SJSA1 (cell line): ENCODE measurements at places on chromosomes 16 and 17. TPM values are rescaled to one million over a fixed set of nuclear protein-coding genes. Genes with fewer than 3 reads are reported as not detected.

The TBC1D3G gene
- total RNA-seq: not detected in 2 replicates

- no peak for DNase-seq
Measured at GRCh38 chr16:86447228-86447627, 63.1 kb upstream of the FOXF1 start.

DNA sequence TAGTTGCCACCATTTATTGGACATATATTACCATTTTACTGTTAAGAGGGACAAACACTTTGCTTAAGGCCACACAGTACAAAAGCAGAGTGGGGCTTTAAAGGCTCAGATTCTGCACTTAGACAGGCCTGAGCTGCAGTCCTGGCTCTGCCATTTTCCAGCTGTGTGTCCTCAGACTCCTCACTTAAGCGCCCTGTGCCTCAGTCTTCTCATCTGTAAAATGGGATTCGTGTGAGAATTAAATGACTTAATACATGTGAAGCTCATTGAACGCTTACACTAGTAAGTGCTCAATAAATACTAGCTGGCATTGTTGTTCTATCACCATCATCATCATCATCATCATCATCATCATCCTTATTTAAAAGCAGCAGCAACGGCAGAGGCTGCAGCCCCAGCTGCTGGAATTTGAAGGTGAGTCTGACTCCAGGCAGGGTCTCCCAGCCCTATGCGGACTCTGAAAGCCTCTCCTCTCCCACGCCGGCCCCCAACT, 445 bp upstream of the CACNG5 start:
- no peak for DNase-seq

DNA sequence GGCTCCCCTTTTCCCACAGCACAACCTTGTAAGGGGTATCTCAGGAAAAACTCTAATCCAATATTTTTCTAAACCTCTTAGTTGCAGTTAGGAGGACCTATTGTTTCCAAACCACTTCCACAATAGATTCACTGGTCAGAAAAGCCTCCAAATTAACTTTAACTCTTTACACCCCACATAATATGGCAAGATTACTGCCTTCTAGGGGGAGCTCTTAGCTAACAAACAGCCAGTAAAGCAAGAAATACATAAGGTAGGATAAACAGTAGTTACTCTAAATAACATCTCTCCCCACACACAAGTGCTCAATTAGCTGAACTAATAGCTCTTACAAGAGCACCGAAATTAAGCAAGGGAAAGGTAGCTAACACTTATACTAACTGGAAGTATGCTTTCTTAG, 192.1 kb upstream of the KIF2B start:
- no peak for DNase-seq

- no peak for DNase-seq
Measured at GRCh38 chr17:49978501-49978900, 9.5 kb downstream of the DLX4 start.

The KCNJ16 gene
- not detected in 2 replicates for total RNA-seq

The ICAM2 gene
- total RNA-seq: 0.87 TPM in 1 of 2 replicates, not detected in the other

GRCh38 chr17:77212081-77212832, 71.5 kb downstream of the SEC14L1 start:
- DNase-seq: no peak

DNA sequence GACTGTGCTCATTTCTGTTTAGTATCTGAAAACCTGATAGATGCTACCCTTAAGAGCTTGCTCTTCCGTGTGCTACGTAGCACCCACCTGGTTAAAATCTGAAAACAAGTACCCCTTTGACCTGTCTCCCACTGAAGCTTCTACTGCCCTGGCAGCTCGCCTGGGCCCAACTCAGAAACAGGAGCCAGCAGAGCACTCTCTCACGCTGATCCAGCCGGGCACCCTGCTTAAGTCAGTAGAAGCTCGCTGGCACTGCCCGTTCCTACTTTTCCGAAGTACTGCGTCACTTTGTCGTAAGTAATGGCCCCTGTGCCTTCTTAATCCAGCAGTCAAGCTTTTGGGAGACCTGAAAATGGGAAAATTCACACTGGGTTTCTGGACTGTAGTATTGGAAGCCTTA, 18.9 kb downstream of the NTAN1 start:
- no peak for DNase-seq

The CES4A gene
- total RNA-seq: not detected in 2 replicates

- DNase-seq: no peak
Measured at GRCh38 chr16:30184891-30185682, 1.7 kb downstream of the CORO1A start.

- DNase-seq: no peak
Measured at GRCh38 chr17:68785565-68786486, 169.4 kb downstream of the ABCA8 start.

The FZD2 gene
- total RNA-seq: 17.5 and 21.9 TPM in 2 replicates

DNA sequence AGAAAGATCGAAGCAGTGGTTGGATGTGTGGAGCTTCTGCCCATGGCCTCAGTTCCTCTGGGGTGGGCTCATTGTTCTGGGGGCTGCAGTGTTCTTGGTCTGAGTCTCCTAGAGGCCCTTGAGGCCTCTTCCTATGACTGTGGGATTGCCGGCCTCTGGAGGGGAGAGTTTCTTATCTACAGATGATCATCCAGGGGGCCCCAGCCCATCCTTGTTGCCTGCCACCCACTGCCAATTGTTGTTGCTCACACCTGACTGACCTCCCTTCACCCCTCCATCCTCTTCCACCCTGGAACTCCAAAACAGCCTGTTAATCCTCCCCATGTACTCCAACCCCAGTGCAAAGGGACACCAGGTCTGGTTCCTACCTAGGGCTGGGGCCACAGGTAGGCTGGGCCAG, 5.9 kb downstream of the B3GNT9 start:
- no peak for DNase-seq

DNA sequence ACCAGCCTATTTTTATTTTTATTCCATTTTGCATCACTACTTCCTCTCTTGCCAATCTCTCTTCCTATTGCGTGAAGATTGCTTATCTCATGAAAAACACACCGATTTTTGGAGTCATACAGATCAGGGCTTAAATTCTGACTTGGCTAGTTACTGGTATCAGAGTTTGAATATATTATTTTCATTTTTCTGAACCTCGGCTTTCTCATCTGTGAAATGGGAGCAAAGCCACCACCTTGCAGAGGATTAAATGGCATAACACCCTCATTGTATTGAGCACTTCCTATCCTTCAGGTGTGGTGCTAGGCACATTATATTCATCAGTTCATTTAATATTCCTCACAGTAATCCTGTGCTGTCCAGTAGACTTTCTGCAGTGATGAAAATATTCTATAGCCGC, 208.8 kb downstream of the HAPSTR1 start:
- no peak for DNase-seq

DNA sequence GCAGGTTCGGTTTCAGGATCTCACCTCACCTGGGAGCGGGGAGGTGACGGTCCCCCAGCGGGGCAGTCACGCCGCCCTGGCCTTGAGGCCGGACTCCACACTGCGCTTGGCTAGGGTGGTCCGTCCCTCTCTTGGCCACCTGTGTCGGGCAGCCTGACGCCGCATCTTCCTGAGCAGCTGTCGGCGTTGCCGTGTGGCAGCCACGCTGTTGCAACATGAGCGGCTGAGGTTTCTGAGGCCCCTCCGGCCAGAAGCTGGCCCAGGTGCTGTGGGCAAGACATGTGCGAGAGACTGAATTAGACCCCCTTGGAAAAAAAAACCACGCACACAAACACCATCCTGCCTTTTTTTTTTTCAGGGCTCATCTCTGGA, 49.2 kb downstream of the IRF8 start:
- DNase-seq: no peak

DNA sequence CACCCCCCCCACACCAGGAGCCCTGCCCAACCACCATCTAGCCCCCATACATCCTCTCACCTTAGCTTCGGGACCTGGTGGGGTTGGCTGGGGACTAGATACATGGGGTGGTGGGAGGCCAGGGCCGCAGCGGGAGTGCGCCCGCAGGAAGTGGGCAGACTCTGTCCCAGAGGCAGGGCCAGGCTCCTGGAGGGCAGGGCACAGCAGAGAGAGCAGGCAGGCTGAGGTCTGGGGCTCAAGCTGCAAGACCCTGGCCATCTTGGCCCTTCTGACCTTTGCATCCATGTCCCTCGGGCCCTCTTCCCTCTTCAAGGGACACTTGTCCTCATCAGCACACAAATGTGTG, 2.7 kb downstream of the ENKD1 start:
- no peak for DNase-seq

GRCh38 chr17:80455336-80455710, 21.1 kb downstream of the NPTX1 start:
- peak; percentile 79 for DNase-seq

DNA sequence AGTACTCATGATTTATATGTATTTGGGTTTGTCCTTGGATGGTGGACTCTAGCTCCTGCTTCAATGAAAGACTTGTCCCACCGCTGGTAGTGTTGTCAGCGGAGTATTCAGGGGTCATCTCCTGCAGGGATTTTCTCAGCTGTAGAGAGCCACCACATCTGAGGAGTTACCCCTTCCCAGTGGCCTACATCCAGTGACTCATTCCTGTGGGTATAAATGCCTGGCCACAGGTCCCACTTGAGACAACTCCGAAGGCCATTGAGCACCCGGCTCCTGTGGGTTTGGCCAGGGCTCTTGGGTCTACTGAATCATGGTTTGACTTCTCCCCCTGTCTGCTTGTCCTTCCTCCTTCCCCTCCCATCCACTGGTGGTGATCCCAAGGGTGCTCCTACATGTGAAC, 34.6 kb upstream of the WSB1 start:
- DNase-seq: no peak

GRCh38 chr16:10813099-10813455, 5.5 kb downstream of the TVP23A start:
- DNase-seq: no peak

DNA sequence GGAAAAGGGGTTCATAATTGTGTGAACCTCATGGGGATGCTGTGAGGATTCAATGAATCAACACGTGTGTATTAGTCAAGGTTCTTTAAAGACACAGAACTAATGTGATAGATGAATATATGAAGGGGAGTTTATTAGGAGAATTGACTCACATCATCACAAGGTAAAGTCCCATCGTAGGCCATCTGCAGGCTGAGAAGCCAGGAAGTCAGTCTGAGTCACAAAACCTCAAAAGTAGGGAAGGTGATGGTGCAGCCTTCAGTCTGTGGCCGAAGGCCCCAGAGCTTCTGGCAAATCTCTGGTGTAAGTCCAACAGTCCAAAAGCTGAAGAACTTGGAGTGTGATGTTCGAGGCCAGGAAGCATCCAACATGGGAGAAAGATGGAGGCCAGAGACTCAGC, 413.4 kb downstream of the CDH13 start:
- DNase-seq: no peak

The DPEP3 gene
- total RNA-seq: not detected in 2 replicates

The RSPRY1 gene
- total RNA-seq: 13.9 and 40.2 TPM in 2 replicates

The NPIPA5 gene
- total RNA-seq: 3.2 and 15.1 TPM in 2 replicates

GRCh38 chr17:82175201-82175600, 37.4 kb downstream of the CCDC57 start:
- DNase-seq: no peak

GRCh38 chr17:1360975-1361374, 39.0 kb downstream of the YWHAE start:
- DNase-seq: no peak

- no peak for DNase-seq
Measured at GRCh38 chr17:58936295-58936694, 170.4 kb downstream of the TRIM37 start.

DNA sequence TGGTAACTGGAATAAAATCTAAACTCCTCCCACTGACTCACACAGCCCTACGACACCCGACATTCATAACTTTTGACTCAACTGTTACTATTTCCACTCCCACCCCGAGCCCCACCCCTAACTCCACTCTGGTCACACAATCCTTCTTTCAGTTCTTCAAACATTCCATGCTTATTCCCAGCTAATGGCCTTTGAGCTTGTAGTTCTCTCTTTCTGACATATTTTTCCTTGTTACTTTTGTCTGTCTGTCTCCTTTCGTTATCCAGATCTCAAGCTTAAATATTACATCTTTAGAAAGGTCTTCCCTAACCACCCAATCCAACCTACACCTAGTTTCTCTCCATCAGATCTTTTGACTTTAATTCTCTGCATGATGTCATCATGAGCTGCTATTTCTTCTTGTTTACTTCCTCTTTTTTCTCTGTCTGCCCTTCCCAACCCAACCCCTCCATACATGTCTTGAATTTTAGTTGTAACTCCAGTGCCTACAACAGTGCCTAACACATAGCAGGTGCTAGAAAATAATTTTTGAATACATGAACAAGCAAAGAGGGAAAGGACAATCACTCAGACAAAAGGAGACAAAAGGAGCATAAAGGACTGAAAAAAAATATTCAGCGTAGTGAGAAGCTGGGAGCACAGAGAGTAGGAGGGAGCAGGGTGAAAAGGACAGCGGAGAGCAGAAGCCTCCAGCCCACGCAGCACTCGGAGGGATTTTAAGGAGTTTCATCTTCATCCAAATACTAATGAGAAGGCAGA, 65.2 kb upstream of the SMIM36 start:
- peak; percentile 86 for DNase-seq

DNA sequence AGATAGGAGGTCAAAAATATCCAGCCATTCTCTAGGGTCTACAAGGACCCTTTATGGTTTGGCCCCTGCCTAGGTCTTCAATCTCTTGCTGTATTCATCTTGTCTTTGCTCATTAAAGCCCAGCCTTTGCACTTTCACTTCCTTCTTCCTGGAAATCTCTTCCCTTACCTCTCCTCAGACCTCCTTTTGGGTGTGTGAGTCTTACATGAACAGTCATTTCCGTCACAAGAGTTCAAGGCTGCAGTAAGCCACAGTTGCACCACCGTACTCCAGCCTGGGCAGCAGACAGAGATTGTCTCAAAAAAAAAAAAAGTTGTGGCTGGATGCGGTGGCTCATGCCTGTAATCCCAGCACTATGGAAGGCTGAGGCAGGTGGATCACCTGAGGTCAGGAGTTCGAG, 6.0 kb upstream of the ATP1B2 start:
- no peak for DNase-seq

DNA sequence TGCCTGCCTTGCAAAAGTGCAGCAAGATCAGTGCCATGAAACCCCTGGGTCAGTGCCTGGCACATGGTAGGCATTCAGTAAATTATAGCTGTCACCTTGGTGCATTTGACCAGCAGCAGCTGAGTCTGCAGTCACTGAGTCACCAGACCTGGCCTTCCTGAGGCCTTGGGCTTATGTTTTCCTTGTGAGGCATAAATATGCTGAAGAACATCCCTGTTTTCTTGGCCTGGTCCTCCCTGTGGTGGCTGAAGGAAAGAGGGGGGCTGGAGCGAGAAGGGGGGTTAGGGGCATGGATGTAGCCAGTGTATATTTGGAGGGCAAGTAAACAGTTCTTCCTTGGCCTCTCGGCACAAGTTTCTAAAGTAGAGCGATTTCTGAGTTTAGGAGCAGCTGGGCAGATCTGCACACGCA, 26.5 kb downstream of the EPN2 start:
- no peak for DNase-seq

DNA sequence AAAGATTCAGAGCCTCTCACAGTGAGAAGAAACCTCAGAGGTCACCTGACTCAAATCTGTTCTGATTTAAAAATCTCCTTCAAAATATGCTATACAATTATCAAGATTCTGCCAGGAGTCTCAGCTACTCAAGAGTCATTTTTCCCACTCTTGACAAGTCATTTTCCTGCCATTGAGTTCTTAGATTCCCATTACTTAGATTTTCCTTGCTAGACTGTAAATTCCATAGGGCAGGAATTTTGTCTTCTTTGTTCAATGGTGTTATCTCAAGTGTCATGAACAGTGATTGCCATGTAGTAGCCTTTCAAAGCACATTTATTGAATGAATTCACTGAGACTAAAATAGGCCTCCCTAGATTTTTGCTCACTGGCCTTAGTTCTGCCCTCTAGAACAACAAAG, 95.9 kb downstream of the PCTP start:
- DNase-seq: no peak

GRCh38 chr17:79667121-79667715, 56.4 kb upstream of the RBFOX3 start:
- peak; percentile 38 for DNase-seq
